Fibroblast of lung (primary cell): ENCODE measurements at places on chromosomes 4 and X.

DNA sequence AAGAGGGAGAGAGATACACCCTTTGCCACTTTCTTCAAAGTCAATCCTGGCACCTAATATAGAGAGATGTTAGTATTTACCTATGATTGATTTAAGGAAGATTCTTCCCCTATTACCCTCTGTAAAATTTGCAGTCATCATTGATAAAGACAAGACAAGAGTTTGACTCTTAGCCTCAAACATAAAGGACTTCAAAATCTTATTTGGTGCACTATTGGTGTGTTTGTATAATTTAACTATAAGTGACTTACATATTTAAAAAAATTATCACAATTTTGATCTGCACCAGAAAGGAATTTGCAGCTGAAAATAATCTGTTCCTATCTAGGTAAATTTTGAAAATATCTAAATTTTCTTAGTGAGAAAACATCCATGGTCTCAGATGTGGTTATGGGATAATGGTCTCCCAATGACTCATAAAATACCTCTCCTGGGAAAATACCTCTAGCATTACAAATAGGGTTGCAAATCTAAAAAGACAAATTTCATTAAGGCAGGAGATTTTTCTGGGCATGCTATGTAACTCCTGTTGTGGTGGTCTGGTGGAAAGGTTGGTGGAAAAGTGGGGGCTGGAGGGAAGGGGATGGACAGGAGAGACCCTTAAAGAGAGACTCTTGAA, 173.6 kb upstream of the MED14 start:
- peak; percentile 46 for DNase-seq

GRCh38 chrX:132025041-132025440, 1.9 kb downstream of the STK26 start:
- DNase-seq: no peak

DNA sequence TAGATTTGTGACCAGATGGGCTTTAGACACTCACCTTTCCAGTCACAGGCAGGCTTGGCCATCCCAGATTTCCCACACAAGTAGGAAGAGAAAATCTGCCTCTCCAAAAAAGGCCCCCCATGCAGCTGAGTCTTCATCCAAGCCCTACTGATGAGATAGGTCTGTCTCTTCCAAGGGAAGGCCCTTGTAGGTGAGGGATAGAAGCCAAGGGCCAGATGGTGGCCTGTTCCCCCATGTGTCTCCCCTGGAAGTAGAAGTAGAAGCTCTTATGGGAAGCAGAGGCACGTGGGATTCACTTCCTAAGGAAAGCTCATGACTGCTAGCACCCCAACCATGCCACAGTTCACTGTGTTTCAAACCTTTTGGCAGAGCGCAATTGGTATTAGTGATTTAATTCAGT, 81.5 kb downstream of the REPS2 start:
- no peak for DNase-seq

DNA sequence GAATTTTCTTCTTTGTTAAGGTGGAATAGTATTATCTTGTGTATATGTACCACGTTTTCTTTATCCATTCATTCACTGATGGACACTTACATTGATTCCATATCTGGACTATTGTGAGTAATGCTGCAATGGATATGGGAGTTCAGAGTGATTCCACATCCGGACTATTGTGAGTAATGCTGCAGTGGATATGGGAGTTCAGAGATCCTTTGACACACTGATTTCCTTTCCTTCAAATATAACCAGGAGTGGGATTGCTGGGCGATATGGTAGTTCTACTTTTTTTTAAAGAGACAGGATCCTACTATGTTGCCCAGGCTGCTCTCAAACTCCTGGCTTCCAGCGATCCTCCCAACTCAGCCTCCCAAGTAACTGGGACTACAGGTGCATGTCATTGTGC, 12.1 kb downstream of the TMEM156 start:
- no peak for DNase-seq
